Esophagus muscularis mucosa (tissue), 4 donors: ENCODE measurements at places on chromosomes 3 and 15. TPM values are rescaled to one million over a fixed set of nuclear protein-coding genes. Genes with fewer than 3 reads are reported as not detected.

CHRNA7 gene
- total RNA-seq = 1.9 TPM

PTX3 gene
- 132 TPM for total RNA-seq

POPDC2 gene
- total RNA-seq = 92.6 TPM

LMCD1 gene
- total RNA-seq = 576 TPM
